ENCODE measurements at places on chromosomes 16 and 17.

- no peak for DNase-seq
These were observed 8.5 kb upstream of the TMEM92 start for GRCh38 chr17:50265690-50266315.

- DNase-seq = no peak
These were observed 5.5 kb upstream of the C16orf96 start for GRCh38 chr16:4550591-4550990.

- no peak for DNase-seq
These were observed 128.9 kb downstream of the BRIP1 start for GRCh38 chr17:61734466-61734865.

GRCh38 chr16:89921702-89922476, 1.3 kb upstream of the TUBB3 start:
- no peak for DNase-seq

DNA sequence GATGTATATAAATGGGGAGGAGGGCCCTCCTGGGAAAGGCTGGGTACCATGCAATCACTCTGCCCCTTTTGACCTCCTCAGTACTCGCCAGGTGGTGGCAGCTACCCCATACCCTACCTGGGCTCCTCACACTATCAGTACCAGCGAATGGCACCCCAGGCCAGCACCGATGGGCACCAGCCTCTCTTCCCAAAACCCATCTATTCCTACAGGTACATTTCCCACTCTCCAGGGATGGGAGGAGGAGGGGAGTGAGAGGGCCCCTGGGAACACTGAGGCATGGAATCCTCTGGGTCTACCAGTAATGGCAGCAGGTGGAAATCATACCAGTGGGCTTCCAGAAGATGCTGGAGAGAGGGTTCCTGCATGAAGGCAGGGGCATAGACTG, 22.9 kb downstream of the FOXN1 start:
- no peak for DNase-seq

GRCh38 chr17:3157218-3157617, 29.9 kb upstream of the OR1G1 start:
- DNase-seq = no peak

GRCh38 chr16:75660726-75661302, 13.2 kb downstream of the TERF2IP start:
- DNase-seq = no peak

GRCh38 chr17:7549401-7550055, 670 bp downstream of the TNFSF12 start:
- DNase-seq = no peak

GRCh38 chr17:27206447-27206846, 87.5 kb upstream of the WSB1 start:
- DNase-seq = no peak

- DNase-seq = no peak
These were observed 1.7 kb downstream of the PPM1D start for GRCh38 chr17:60601447-60602384.

DNA sequence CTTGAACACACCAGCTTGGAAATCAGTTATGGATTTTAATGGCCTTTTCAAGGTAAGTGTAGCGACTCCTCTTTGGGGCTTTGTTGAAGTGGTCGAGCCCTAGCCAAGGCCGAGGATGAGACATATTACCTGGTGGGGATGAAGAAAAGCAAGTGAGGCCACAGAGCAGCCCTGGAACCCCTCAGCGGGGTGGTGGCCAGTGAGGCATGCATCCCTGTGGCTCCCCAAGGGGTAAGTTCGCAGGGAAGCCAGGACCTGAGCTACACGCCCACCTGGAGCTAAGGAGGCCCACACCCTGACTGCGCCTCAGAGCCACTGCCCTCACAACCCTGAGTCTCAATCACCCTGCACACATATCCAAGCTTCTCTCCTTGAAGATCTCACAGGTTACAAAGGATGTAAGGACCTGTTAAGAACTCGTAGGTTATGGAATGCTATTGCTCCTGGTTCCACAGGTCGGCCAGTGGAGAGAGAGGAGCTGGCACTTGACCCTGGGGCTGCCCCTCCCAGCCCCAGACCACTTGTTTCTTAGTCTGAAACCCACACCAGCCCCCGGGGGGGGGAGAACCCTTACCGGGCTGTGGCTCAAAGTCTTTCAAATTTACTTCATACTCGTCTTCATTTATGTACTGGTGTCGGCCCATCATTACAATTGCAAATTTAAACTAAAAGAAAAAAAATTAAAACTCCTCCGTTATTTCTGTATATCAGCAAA, 12.0 kb downstream of the LITAFD start:
- DNase-seq = no peak

- DNase-seq = no peak
These were observed 787.9 kb upstream of the EEF2KMT start for GRCh38 chr16:5885521-5885920.

DNA sequence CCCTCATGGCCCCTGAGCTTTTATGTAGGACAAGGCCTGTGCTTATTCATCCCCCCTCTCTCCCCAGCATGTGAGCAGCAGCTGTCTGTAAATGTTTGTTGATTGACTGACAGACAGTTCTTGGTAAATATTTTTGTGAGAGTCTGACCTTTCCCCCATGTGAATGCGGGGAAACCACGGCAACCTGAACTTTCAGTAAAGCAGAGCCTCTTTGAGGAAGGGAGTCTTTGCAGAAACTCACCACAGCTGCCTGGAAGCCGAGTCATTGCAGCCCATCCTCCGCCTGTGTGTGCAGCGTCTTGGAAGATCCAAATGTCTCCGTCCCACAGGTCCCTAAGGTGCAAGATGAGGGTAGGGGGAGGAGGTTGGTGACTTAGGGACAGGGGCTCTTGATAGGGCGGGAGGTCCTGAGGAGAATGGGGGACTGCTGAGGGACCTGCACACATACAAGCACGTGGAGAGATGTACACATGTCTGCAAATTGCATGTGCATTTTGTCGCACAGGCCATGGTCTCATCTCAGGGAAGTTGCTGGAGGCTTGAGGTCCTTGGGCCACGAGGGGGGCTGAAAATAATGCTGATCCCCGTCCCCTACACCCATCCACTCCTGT, 23.0 kb upstream of the IL21R start:
- no peak for DNase-seq

DNA sequence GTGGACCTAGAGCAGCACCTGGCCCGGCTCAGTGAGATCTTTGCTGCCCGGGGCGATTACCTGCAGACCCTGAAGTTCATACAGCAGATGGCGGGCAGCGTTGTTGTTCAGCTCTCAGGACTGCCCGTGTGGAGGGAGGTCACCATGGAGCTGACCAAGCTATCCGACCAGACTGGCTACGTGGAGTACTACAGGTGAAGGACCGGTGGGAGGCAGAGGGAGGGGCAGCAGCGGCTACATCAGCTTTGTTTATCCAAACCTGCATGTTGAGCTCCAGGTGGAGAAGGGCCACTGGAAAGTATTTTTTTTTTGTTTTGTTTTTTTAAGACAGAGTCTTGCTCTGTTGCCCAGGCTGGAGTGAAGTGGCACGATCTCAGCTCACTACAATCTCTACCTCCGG, 23.9 kb downstream of the TTYH2 start:
- DNase-seq = no peak

DNA sequence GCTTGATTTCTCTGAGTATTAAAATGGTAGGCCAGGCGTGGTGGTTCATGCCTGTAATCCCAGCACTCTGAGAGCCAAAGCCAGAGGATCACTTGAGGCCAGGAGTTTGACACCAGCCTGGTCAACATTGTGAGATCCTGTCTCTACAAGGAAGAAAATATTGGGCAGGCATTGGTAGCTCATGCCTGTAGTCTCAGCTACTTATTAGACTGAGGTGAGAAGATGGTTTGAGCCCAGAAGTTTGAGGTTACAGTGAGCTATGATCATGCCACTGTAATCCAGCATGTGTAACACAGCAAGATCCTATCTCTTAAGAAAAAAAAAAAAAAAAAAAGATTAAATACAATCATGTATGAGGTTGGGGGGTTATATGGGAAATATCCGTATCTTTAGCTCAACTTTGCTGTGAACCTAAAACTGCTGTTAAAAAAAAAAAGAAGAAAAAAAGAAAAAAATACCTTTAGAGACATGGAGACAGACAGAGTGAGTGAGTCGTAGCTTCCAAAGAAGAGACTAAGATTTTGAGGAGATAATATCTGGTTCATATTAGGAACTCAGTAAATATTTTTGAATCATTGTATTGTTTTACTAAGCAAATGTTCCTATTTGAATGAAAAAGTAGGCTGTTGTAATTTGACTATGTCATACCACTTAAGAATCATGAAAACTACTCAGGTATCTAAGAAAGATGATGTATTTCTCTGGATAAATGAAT, 325.7 kb upstream of the TBX2 start:
- no peak for DNase-seq

DNA sequence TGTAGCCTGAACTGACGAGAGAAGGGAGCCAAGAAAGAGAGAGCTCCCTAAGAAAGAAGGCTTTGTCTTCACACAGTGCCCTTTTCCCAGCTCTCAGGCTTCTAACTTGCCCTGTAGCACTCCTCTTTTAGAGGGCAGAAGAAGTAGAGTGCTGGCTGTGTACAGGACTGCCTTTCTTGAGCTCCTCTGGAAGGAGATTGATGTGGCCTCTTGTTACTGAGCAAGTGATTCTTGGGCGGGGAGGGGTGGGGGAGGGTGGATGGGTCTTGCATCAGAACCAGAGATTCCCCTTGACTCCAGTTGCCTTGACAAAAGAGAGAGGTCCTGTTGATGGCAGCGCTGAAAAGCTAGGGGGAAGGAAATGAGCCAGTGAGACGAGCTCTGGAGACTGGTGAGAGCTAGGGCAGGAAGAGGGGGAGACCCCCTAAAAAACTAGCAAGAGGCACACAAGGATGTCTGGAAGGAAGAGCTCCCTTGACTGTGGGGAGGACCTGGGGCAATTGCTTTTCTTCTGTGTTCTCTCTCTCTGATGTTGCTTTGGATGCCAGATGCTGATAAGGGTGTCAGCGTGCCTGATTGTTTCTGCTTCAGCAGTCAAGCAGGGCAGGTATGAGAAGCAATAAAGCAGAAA, 18.4 kb downstream of the GPR179 start:
- DNase-seq = no peak

DNA sequence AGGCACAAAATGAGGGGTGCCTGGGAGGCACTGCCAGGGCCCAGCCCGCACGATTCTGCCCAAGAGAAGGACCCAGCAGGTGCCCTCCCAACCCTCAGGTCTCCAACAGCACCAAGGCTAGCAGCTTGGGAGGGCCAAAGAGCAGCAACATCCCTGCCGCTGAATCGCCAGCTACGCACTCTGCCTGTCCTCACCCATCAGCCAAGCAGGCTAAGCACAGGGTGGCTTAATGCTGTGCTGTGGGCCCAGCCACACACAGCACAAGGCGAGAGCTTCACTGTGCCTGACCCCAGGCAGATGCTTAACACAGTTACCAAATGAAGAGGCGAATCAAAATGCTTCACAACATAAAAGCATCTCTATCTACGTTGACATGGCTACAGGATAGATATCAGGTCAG, 10.6 kb upstream of the MRPL38 start:
- no peak for DNase-seq

DNA sequence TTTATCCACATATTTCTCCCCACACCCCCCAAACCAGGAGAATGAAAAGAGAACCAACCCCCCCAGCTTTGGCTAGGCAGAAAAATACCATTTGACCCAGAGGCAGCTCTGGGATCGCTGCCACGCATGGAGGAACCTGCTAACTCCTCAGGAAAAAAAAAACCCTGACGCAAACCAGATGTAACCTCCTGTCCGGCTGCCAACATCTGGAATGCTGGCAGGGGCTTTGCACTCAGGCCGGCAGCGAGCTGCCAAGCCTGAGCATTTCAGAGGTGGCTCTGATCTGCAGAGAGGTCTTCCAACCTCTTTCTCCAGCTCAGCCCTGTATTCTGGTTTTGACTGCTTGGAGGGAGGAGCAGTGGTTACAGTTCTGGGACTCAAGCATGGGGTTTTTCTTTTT, 8.2 kb downstream of the IGFBP4 start:
- no peak for DNase-seq

- no peak for DNase-seq
These were observed 3.1 kb upstream of the USP7 start for GRCh38 chr16:8966817-8967131.

- DNase-seq = no peak
These were observed 8.5 kb downstream of the FNDC8 start for GRCh38 chr17:35129973-35130351.

- no peak for DNase-seq
These were observed 17.1 kb downstream of the TRAF4 start for GRCh38 chr17:28760601-28761562.

DNA sequence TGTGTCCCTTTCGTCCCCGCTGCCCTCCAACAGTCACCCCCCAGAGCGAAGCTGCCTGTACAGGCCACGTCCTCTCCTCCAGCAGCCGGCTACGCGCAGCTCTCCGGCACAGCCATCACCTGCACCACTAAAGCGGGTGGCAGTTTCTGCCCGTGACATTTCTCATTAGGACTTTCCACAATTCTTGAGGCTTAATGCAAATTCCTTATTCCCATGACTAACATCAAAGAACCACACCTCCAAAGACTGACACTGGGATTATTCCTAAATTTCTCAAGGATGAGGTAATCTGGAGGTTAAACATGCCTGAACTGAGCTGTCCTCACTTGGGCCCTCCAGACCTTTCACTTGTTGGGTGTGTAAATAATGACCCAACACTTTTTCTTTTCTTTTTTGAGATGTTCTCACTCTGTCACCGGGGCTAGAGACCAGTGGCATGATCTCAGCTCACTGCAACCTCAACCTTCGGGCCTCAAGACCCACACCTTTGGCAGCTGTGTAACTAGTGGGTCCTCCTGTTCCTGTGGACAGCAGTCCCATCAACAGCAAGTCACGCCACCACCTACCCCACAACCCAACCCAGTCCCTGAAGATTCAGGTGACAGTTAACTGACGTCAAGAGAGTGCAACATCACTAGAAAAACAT, 11.7 kb downstream of the ANKRD11 start:
- DNase-seq = no peak

- DNase-seq = no peak
These were observed 22.7 kb upstream of the ZC3H7A start for GRCh38 chr16:11819798-11820197.

- DNase-seq = no peak
These were observed 9.5 kb downstream of the KNOP1 start for GRCh38 chr16:19708296-19709205.

- DNase-seq = no peak
These were observed 2.3 kb downstream of the TAOK2 start for GRCh38 chr16:29975811-29976511.

DNA sequence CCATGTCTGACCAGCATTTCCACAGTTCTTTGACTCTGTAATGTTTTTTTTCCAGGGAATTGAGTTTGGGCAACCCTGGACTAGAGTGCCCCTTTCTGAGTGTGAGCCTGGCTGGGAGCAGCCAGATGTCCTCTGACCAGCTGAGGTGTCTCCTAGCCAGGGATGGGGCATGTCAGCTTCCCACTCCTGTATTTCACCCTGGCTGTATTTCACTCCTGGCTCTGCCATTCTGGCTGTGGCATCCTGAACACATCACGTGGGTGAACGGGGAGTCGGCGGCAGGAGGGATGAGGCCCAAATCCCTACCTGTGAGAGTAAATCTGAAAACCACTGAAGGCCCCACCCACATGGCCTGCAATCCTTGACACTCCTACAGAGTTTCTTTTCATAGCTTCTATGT, 31.3 kb downstream of the KDM8 start:
- no peak for DNase-seq

- no peak for DNase-seq
These were observed 10.5 kb downstream of the COQ7 start for GRCh38 chr16:19077879-19078278.

Data from stimulated activated CD8-positive, alpha-beta memory T cell treated with anti-CD3 and anti-CD28 coated beads, Interleukin-15, amount 100 ng/mL, for 4 hours (primary cell).